ENCODE measurements at places on chromosomes 2 and 18.

DNA sequence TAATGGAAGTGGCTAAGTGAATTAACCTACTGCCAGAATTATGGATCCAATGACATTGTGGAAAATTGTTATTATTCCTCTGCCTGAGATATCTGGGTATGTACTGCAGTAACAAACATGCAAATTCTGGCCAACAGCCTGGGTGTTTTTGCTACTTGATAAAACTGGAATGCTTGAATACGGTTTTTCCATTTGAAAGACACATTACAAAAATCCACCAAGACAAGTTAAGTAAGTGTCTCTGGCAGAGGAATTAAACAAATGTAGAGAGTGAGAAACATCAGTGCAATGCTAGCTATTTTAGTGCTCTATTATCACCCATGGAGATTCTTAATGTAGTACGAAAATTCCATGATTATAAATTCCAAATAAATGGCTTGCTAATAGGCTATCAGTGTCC lies 312.4 kb upstream of the MEIS1 start:
- no peak for DNase-seq

DNA sequence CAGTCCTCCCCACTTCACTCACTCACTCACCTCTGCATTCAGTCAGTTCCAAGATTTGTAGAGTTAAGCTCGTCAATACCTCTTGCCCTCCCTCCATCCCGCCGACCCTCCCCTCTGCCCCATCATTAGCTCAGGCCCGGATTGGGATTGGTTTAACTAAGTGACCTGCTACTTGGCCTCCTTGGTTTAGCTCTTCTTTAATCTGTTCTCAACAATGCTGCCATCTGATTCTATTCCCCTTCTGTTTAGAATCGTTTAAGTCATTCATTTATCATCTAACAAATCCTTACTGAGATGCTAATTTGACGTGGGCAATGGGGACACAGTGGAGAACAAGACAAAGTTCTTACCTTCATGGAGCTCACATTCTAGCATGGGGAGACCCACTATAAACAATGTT lies 204.6 kb downstream of the MTX2 start:
- no peak for DNase-seq

DNA sequence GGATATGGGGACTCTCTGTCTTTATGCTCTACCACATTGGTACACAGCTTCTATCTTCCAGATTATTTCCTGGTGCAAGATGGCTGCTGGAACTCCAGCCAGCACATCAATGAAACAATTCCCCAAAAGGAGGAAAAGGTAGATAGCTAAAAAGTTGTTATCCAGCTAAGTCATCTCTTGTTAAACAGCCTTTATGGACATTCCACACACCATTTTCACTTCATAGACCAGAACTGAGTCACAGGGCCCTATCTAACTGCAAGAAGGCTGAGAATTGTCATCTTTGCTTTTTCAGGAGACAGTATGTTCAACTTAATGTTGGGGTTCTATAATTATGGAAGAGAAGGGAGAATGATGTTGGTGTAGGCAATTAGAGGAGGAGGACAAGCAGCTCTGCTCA lies 133.3 kb upstream of the NOSTRIN start:
- no peak for DNase-seq

DNA sequence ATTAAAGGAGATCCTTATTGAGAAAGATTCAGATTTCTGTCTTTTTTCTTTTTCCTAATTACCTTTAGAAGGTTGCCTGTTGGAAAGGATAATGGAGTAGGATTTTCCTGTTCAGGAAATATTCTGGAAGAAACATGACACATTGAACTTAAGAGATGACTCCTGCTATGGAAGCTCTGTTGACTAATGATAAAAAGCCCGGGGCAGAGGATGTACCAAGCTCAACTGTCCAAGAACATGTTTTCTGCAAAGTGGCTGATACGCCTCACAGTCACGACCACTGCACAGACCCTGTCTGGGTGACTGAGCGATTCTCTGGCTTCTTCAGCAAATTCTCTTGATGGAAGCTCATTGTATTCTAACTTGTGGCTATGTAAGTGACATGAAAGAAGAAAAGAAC lies 86.2 kb upstream of the THOC1 start:
- no peak for DNase-seq

DNA sequence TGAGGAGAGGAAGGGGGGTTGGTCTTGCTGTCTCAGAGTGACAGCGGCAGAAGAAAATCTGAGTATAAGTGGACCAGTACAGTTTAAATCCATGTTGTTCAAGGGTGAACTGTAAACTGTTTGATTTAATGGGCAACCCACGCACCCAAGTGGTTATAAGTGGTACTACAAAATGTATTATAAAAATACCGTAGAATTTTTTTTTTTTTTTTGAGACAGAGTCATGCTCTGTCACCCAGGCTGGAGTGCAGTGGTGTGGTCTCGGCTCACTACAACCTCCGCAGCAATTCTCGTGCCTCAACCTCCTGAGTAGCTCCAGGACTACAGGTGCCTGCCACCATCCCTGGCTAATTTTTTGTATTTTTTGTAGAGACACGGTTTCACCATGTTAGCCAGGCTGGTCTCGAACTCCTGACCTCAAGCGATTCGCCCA lies 2.1 kb upstream of the CHCHD5 start:
- DNase-seq, result peak; percentile 19

DNA sequence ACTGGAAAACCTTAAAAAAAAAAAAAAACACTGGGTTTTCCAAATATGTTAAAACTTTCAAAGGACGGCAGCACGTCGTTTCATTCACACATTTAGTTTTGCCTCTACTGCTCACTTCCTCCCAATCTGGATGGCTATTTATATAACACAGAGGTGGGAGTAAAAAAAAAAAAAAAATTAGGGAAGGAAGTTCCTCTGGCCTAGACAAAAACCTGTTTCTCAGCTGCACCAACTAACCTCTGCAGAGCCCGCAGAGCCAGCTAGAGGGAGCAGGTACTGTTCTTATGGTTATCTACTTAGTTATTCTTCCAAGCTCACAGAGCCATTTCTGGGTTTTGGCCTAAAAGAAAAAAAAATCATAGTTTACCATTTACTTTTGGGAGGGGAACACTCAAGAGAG lies 28.1 kb downstream of the SLC1A4 start:
- DNase-seq, result peak; percentile 48

DNA sequence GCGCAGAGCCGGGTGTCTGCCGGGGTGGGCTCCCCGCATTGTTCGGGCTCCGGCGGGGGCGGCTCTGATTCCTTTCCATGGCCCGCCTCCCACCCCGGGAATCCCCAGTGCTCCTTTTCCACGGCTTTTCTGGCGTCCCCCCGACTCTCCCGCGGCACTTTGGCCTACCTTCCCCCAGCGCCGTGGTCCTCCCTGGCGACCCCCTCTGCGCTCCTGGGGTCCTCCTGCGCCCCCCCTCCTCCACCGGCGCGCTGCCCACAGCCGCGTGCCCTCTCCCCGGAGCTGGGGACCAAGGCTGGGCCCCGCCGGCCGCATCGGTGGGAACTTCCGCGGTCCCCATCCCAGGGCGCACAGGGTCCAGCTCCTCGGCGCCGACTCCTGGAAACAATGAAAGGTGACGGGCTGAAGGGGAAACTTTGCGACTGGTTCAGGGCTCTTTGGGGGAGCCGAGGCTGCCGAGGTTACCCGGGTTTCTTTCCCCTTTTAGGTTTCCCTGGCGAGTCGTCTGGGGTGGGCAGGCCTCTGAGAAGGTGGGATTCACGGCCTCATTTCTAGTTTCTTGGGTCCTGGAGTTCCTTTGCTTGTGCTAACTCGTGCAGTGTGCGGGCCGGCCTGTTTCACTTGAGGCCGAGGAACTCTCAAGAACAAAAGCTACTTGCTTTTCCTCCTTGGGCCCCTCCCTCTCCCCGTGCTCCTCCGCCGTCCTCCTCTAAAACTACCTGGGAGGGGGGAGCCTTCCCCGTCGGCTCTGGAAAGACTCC lies 2.2 kb downstream of the TGIF1 start:
- peak; percentile 15 for DNase-seq

- no peak for DNase-seq
Observed at GRCh38 chr18:74255131-74255616, 36.6 kb downstream of the CYB5A start.

GRCh38 chr2:42708179-42708578 lies 55.8 kb downstream of the OXER1 start:
- DNase-seq, result no peak

- no peak for DNase-seq
Observed at GRCh38 chr2:211133766-211134165, 577.4 kb downstream of the CPS1 start.

GRCh38 chr2:146374505-146374904 lies 1470.3 kb upstream of the ACVR2A start:
- DNase-seq, result no peak

DNA sequence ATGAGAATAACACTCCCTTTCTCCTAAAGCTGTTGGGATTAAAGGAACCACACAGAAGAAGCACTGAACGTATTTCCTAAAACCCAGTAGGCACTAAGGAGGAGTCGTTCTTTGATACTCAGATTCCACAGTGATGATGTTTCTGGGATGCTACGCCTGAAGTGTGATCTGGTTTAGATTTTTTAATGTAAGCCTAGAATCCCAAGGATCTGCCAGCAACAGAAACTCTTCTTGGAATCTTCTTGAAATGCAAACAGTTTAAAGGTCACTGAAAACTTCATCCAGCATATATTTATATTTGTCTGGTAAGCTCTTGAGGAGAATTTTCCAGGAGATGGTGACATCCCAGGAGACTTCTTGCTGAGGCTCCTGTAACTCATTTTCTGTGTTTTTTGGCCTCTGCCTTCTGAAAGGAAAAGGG lies 247.6 kb upstream of the TRIB2 start:
- DNase-seq, result no peak

GRCh38 chr2:200453853-200454534 lies 55.9 kb downstream of the KCTD18 start:
- DNase-seq, result no peak

DNA sequence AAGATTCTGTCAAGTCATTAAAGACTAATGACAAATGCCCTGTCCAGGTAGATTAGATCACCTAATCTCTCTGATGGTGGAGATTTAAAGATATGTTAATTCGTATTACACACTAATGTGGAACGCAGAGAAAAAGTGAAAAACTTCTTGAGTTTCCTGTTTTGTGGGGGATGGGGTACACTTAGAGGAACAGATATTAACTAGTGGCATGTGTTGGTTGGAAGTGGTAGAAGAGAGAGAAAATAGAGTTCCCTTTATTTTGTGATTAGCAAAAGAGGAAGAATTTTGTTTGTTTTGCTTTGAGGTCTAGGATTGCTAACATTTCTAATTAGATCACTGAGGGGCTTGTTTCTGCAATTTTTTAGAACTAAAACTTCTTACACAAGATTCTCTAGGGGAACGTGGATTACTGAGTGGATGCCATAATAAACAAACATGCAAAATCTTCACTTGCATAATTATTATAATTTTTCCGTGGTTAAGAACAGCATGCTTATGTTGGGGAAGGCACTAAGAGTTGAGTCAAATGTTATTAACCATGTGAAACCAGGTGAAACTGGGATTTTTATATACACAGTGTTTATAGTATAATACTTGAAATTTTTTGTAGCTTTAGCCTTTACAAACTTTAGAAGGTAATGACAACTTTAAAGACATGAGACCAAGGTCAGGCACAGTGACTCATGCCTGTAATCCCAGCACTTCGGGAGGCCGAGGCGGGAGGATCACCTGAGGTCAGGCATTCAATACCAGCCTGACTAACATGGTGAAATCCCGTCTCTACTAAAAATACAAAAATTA lies 97.4 kb upstream of the STK17B start:
- no peak for DNase-seq

DNA sequence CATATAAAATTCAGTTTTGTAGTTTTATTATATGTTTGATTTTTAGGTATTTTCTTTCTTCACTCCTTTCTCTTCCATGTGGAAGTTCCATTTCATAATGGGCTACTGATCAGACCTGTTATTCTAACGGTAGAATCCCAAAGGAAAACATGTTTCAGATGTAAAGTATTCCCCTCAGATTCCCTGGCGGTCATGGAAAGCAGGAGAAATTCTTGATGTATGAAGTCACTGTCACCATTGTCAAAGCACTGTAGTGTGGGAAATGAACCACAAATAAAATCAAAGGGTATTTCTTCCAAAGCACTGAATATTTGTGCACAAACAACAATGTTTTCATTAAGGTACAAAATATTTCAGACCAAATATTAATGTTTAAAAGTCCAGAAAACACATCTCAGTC lies 237.3 kb upstream of the KLHL14 start:
- no peak for DNase-seq

- no peak for DNase-seq
Observed at GRCh38 chr18:37085362-37085761, 256.4 kb downstream of the KIAA1328 start.

- peak; percentile 43 for DNase-seq
Observed at GRCh38 chr2:128520791-128521190, 202.1 kb upstream of the HS6ST1 start.

DNA sequence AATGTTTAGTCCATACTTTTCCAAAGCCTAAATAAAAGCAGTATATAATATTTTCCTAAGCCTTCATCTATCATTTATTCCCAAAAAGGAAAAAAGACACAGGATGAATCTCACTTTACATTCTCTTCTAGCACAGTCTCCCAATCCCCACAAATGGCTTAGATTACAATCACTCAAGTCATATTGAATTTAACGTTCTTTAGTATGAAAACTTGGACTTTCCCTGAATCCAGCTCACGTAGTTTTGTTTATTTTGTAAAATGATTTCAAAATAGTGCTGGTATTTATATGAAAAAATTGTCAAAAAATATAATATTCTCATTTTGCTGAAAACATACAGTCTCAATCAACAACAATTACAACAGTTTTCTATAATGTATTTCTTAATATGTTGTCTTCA lies 137.7 kb upstream of the CCDC150 start:
- no peak for DNase-seq

- peak; percentile 56 for DNase-seq
Observed at GRCh38 chr2:174748948-174749347, 15.3 kb downstream of the CHRNA1 start.

DNA sequence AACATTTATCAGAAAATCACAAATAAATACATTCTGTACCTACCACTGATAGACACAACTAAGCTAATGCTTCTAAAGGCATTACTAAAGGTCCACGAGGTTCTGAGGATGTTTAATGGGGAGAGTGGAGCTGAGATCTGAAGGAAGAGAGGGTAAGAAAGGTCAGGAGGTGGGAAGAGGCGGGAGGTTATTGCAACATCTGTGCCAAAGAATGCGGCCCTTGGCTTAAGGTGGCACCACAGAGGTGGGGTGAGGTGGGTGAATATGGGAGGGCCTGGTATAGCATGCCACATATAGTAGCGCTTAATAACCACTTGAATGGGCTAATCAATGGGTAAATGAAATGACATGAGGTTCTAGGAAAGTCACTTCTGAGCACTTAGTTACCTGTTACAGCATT lies 217.8 kb upstream of the ATP5MC3 start:
- no peak for DNase-seq

- no peak for DNase-seq
Observed at GRCh38 chr2:98560256-98560771, 48.0 kb downstream of the COA5 start.

- no peak for DNase-seq
Observed at GRCh38 chr2:176117162-176117822, 714 bp downstream of the HOXD10 start.

All from CD4-positive, alpha-beta T cell treated with Interferon gamma for 1 hour (primary cell).